ENCODE measurements at places on chromosomes 16 and 17.

DNA sequence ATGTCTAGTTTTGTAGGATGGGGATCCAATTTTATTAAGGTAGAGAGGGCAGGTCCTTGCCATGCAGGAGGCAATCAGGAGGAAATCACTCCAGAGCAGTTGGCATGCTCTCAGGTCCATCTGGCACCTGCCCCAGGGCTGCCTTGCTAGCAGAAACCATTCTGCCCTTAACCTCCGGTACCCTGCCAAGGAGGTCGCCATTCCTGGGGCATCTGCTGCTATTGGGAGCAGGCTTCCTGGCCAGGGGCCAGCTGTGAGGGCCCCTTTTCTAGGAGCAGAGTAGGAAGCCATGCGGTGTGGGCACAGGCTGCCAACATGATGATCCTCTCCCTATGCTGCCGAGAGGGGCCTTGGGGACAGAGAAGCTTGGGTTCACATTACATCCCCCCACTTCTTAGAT lies 47.6 kb upstream of the MGAT5B start:
- no peak for DNase-seq

DNA sequence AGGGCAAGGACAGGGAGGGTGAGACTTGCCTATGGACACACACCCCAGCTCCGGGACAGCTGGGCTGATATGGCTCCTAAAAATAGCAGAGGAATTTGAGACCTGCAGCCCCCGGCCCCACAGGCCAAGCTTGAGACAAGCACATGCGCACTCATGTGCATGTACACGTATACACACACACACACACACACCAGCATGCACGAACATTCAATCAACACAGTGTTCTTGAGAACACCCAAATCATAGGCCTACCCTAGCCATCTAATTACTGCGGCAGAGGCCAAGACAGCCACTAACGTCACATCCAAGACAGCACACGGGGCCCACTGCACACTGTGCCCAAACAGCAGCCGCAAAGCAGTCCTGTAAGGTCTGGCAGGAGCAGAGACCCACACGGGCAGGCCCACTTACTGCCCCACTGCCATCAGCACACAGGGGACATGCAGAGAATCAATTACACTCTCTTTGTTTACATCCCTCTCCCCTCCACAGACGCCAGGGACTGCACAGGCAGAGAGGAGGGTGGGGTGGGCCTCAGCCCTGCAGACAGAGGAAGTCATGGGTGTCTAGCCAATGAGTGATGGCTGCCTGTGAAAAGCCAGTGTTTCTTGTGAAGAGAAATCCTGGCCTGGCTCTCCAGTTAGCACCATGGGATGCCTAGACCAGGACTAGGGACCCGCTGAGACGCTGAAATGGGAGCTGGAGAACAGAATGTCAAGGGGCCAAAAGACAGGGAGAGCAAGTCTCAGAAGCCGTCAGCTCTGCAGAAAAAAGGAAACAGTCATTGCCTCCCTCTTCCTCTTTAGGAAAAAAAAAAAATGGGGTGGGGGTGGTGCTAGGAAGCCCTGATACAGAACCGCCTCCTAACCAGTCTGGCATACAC lies 39.3 kb downstream of the MYO18A start:
- DNase-seq = peak; percentile 72

DNA sequence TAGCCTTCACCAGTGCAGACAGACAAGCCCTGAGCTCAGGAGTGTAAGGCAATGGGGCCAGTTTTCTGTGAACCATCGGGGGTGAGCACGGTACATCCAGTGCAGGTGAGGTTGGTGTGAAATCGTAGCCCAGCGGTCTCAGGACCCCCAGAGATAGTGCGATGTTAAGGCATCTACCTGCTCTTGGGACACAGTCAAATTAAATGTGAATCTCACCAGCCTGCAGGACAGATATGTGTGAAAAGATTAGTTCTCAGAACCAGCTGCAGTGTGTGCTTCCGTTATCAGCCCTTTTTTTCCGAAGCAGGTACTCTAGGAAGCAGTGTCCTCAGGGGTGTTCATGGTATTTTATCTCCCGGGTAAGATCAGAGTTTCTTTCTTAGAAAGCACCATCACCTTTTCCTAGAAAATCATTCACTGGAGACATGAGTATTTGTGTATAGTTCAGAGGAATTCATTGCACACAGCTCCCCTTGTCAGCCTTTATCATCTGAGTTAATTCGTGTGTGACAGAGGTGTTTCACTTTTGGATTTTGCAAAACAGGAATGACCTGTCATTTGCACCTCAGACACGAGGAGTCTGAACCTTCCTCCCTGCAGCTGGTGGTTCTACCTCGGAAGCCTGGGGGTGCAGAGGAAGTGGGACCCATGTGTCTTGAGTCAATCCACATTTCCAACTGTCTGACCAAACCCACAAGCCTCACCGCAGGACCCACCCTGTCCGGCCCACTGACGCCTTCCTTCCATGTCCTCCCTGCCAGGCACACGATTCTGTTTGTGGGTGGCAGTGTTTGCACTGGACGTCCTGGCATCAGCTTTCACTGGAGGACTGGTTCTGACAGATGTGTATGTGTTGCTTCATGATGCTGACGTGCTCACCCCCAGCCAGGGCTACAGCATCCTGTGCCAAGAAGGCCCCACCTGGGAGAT lies 107.8 kb downstream of the CLEC16A start:
- DNase-seq = no peak

DNA sequence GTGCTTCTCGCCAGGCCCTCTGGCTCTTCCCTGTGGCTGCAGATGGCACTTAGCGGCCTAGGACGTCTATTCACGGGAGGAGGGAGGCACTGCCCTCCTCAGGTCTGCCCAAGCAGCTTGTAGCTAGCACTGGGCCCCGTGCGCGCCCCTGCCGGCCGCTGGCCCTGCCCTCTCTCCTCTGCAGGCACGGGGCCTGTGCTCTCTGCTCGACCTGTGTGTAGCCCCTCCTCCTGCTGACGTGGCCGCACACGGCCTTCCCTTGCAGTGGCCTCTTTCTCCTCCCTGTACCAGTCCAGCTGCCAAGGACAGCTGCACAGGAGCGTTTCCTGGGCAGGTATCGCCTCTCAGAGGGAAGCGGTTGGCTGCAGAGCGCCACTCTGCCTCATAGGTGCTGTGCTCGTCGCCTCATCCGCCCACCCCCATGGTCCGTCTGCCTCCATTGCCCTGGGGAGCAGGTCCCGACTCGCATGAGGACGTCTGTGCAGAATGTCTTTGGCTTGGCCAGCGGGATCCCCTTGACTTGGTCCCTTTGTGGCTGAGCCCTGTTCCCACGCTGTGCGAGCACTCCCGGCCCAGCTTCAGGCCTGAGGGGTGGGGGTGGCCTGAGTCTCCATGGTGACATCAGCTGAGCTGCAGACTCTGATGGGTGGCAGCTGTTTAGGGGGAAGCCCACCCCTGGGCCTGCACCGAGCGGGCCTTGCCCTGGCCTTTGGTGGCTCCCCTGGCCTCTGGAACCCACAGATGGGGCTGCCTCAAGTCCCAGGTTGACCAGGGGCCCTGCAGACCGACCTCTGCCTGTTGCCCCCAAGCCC lies 34.6 kb downstream of the TSC2 start:
- no peak for DNase-seq

- no peak for DNase-seq
Observed at GRCh38 chr16:59478838-59479237, 744.7 kb upstream of the GOT2 start.

DNA sequence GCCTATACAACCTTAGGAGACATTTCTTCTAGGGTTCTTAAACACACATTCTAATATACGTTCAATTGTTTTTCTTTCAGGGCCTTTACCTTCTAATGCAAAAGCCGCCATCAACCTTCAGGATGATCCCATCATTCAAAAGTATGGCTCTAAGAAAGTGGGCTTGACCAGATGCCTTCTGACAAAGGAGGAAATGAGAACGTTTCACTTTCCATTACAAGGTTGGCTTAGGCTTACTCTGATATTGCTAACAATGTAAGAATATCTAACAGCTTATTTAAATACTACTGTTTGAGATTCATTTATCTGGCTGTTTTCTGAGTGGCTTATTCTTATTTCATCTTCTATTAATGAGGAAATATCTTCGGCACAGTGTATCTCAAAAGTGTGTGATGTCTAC lies 15.4 kb downstream of the REXO5 start:
- no peak for DNase-seq

DNA sequence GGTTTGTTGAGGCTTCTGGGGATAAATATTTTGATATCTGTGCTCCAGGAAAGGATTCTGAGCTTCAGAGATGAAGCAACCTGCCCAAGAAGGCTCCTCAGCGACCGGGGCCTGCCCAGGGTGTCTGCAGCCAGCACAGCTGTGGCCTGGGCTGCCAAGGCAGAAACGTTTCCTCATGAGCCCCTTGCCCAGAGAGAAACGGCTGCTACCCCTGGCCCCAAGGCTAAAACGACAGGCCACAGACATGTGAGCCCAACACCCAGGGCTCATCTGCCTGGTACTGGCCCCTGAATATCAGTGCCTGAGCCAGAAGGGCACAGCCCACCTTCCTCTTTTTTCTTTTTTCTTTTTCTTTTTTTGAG lies 45.4 kb upstream of the RASD1 start:
- no peak for DNase-seq

DNA sequence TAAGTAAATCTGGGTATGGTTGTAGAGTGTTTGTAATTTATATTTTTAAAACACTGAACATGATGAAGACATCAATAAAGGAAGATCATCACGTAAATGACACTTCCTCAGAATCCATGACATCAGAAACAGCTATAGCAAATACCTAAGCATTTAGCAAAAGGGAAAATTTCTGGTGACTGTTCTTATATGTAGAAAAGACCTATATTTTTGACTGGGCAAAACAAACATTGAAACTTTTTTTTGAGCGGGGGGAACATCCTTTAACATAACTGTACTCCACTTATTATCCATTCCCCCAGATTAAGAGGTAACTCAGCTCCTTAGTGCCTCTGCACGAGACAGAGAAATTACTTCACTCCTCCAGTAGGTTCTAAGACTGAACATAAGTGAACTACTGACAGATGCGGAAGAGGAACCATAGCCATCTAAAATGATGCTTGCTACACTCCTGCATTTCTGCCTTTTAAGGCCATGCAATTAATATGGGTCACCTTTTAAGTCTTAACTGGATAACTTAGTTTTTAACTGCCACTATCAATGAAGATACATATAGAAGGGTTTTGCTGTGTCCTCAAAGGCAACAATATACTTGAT lies 9.4 kb downstream of the CRYBA1 start:
- no peak for DNase-seq

- DNase-seq = no peak
Observed at GRCh38 chr17:10171122-10171571, 27.3 kb downstream of the GAS7 start.

DNA sequence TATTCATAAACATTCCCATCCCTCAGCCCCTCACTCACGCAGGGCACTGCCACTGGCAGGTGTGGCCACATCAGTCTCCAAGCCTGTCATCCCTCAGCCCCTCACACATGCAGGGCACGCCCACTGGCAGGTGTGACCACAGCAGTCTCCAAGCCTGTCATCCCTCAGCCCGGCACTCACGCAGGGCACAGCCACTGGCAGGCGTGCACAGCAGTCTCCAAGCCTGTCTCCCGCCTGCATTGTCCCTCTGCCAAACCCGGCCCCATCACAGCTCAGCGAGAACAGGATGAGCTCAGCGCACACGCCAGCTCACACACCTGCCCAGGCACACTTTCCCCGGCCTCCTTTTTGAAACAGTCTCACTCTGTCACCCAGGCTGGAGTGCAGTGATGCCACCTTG lies 11.4 kb upstream of the KREMEN2 start:
- no peak for DNase-seq

DNA sequence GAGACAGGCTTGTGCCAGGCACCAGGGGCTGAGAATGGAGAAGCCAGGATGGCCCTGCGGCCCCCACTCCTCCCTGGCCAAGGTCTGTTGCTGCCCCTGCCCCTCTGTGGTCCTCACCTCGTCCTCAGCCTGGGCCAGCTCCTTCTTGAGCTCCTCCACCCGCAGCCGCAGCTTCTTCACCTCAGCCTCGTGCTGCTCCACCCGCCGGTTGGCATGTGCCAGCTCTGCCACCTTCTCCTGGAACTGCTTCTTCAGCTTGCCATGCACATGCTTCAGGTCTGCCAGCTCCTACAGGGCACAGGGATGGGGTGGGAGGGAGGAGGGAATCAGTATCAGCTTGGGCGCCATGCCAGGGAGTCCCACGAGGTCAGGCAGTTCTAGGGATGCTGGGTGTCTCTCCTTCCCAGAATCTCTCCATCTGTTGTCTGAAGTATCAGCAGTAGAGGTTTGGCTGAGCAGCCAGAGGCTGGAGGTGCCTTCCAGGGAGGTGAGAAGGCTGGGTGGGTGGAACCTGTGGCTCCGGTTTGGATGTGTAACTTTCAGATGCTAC lies 20.1 kb downstream of the CCDC102A start:
- no peak for DNase-seq

- peak; percentile 99 for DNase-seq
Observed at GRCh38 chr17:56699186-56699894, 105.8 kb downstream of the NOG start.

DNA sequence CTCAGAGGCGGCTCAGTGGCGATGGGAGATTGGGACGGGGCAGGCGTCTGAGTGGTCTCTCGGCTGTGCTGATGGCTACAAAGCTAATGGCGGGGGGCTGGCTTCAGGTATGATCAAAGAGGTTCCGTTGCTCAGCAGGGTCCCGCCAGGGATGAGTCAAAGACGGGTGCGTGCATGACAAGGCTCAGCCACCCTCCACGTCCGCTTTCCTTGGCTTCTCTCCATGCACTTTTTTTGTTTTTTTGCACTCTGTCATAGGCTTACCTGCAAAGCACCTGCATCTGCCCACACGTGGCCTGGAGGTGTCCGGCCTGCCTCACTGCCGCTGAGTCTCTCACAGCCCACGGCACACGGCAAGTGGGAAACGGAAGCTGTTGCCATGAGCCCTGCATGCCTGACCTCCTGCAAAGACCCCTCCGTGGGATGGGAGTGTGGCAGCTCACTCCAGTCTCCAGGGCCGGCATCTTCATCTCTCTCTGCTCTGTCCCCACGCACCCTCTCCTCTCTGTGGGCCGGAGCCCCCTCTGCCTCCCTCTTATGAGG lies 85.5 kb upstream of the ZNF469 start:
- no peak for DNase-seq

GRCh38 chr17:57370037-57370581 lies 113.8 kb downstream of the MSI2 start:
- peak; percentile 88 for DNase-seq

- no peak for DNase-seq
Observed at GRCh38 chr17:62782730-62783270, 25.3 kb downstream of the MARCHF10 start.

- no peak for DNase-seq
Observed at GRCh38 chr17:61313461-61314326, 85.9 kb upstream of the TBX2 start.

GRCh38 chr16:84643180-84643583 lies 5.1 kb upstream of the KLHL36 start:
- peak; percentile 84 for DNase-seq
